ENCODE measurements at places on chromosomes 16 and 17. TPM values are rescaled to one million over a fixed set of nuclear protein-coding genes. Genes with fewer than 3 reads are reported as not detected.

The PTX4 gene
- 0.39 TPM for total RNA-seq

The UTS2R gene
- not detected for total RNA-seq

The TBX2 gene
- total RNA-seq: 22.0 TPM

The PRR35 gene
- not detected for total RNA-seq
